Uterus (tissue), 4 donors: ENCODE measurements at places on chromosomes 5 and 9.

DNA sequence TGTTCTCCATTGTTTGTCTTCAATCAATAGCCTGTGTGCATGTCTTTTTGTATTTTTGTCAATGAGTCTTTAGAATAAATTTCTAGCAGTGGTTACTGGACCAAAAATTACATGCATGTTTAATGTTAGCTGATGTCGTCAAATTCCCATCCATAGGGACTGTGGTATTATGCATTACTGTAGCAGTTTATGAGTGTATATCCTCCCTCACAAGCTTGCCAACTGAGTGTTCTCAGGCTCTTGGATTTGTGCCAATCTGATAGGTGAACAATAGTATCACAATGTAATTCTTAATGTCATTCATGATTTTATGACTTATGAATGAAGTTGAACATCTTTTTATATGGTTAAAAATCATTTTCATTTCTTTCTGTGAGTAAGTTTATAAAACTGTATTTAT, 13.0 kb downstream of the SNX24 start:
- DNase-seq, result no peak
- no peaks in the 10 kb centered on the region for H3K4me1 ChIP-seq
- no peaks in the 10 kb centered on the region for H3K27me3 ChIP-seq
- no peak overlapping the region for H3K4me3 ChIP-seq
- no peak overlapping the region for H3K27ac ChIP-seq

DNA sequence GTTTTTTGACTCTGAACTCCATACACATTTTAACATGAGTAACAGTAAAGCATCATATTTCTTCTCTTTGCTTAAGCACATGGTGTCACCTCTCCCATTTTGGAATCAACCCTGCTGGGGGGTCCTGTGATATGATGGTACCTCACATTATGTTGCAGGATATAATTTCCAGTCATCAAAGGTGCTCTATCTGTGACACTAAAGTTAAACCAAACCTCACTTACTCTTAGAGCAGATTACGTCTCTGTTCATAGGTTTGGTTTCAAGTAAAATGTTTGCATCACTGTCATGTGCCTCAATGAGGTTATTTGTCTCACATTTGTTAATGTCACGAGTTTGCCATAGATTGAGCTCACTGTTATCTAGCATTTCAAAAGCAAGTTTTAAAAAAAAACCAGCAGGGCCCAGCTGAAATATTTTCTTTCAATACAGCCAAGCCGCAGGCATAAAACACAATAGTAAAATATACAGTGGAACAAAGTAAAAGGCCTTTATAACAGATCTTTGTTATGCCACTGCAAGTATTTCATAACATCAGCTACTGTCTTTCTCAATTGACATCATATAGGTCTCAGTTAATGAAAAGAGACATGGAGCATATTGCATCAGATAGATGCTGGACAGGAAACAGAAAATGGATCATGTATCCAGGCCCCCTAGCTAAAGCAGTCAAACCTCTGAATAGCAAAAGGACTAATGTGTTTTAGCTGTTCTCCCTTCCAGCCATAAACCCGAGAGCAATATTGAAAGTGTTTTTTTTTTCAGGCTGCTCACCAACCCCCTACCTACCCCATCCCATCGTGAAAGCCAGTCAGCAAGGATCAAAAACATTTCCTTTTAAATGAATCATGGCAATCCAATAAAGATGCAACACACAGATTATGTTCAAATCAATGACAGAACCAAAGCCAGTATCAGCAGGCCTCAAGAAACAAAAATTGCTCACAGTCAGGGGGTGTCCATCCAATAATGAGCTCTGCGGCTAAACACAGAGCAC, 182.1 kb upstream of the ITGA1 start:
- no peak overlapping the region for H3K27ac ChIP-seq
- no peaks in the 10 kb centered on the region for H3K36me3 ChIP-seq
- DNase-seq, result no peak
- H3K4me1 ChIP-seq, result no peaks in the 10 kb centered on the region
- H3K27me3 ChIP-seq, result no peaks in the 10 kb centered on the region
- H3K4me3 ChIP-seq, result no peak overlapping the region

GRCh38 chr9:137973829-137974416, 96.3 kb downstream of the CACNA1B start:
- no peaks in the 10 kb centered on the region for H3K27me3 ChIP-seq
- H3K4me3 ChIP-seq, result no peak overlapping the region
- no peaks in the 10 kb centered on the region for H3K36me3 ChIP-seq

- H3K4me1 ChIP-seq, result no peaks in the 10 kb centered on the region
- no peak overlapping the region for H3K27ac ChIP-seq
- no peak overlapping the region for H3K4me3 ChIP-seq
- H3K36me3 ChIP-seq, result no peaks in the 10 kb centered on the region
These were observed 147.4 kb upstream of the GLRA1 start for GRCh38 chr5:152072091-152072490.

GRCh38 chr9:27954858-27955257, 381.6 kb upstream of the C9orf72 start:
- no peak overlapping the region for H3K27ac ChIP-seq
- no peaks in the 10 kb centered on the region for H3K27me3 ChIP-seq
- no peaks in the 10 kb centered on the region for H3K36me3 ChIP-seq
- no peak for DNase-seq

DNA sequence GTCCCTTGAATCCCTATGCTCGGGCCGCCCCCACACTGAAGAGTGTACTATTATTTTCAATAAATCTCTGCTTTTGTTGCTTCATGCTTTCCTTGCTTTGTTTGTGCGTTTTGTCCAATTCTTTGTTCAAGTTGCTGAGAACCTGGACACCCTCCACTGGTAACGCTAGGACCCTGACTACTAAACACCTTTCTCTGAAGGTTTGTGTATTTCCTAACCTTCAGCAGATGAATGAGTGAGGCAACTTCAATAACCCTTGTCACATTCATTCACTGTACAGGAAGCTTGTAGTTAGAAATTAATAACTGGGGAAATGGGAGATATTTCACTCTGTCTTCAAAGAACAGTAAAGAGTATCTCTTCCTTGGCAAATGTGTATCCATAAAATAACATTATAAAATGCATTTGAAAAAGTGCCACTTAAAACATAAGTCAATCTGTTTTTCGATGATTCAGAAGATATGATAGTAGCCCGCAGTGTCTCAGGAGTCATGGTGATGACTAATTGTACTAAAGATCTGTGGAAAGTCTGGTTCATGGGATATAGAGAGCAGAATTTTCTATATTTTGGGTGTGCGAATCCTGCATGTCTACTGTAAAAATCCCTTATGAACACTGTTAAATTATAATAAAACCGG, 43.2 kb upstream of the ANKH start:
- no peak overlapping the region for H3K27ac ChIP-seq
- no peak overlapping the region for H3K4me3 ChIP-seq
- no peak for DNase-seq
- H3K36me3 ChIP-seq, result no peaks in the 10 kb centered on the region
- no peaks in the 10 kb centered on the region for H3K4me1 ChIP-seq
- H3K27me3 ChIP-seq, result no peaks in the 10 kb centered on the region

DNA sequence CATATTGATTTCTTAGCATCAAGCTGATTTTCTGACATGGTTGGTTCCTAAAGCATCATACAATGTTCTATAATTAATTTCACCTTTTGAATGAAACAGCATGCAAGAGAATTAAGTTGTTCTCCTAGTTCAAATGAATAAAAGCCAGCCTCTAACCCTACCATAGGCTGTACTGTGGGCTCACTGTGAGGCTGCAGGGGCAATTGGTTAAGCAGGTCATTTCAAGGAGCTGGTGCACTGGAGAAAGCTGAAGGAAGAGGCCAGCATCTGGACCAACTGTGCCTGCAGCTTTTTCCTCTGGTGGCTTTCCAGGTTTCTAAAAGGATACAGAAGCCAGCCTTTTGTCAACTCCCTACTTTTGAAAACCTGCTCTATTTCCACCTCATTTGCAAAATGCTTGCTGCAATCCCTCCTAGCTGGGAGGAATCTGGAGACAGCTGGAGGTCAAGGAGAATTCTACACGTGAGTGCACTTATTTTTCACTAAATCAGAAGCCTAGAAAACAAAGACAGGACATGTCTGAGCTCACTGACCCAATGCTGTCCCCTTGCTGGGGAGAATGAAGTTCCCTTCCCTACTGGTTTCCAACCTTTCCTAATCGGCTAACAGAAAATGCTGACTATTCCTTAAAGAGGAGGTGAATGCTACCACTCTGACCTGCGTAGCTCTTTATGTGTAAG, 158.9 kb downstream of the APBA1 start:
- H3K27ac ChIP-seq, result no peak overlapping the region
- no peak overlapping the region for H3K4me3 ChIP-seq
- no peaks in the 10 kb centered on the region for H3K4me1 ChIP-seq
- H3K36me3 ChIP-seq, result no peaks in the 10 kb centered on the region
- DNase-seq, result no peak

- no peaks in the 10 kb centered on the region for H3K27me3 ChIP-seq
- no peak overlapping the region for H3K27ac ChIP-seq
- DNase-seq, result peak; percentile 68
- H3K4me3 ChIP-seq, result no peak overlapping the region
- no peaks in the 10 kb centered on the region for H3K36me3 ChIP-seq
- no peaks in the 10 kb centered on the region for H3K4me1 ChIP-seq
These were observed 6.9 kb upstream of the NDUFB6 start for GRCh38 chr9:32579706-32580331.

DNA sequence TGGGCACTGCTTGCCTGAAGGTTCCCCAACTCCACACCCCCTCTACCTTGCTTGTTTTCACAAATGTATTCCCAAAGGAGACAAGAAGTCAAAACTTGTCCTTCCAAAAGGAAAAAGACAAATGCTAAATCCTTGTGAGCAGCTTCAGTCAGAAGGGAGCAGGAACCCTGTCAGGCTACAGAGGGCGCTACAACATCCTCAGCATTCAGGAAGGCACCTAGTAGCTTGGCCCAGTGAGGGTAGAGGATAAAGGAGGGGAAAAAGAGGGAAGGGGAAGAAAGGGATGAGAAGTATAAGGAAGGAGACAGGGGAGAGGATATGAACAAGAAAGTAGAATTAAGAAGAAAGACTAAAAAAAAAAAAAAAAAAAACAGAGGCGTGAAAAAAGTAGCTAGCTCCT, 97.5 kb downstream of the MLLT3 start:
- H3K27me3 ChIP-seq, result no peaks in the 10 kb centered on the region
- no peak for DNase-seq
- H3K27ac ChIP-seq, result no peak overlapping the region
- H3K4me1 ChIP-seq, result no peaks in the 10 kb centered on the region
- H3K36me3 ChIP-seq, result no peaks in the 10 kb centered on the region
